Nucleus accumbens (tissue), 56 donors: ENCODE measurements at places on chromosomes 16 and 17.
A peak's percentile ranks its signal among the peaks of the same experiment; 100 is the strongest.

- DNase-seq: no peak
Measured at GRCh38 chr16:85563515-85564276, 49.4 kb upstream of the GSE1 start.

- no peak for DNase-seq
Measured at GRCh38 chr17:2369039-2369438, 31.7 kb downstream of the SGSM2 start.

GRCh38 chr16:56195151-56195550 is 3.9 kb downstream of the GNAO1 start:
- peak; percentile 26 for DNase-seq

DNA sequence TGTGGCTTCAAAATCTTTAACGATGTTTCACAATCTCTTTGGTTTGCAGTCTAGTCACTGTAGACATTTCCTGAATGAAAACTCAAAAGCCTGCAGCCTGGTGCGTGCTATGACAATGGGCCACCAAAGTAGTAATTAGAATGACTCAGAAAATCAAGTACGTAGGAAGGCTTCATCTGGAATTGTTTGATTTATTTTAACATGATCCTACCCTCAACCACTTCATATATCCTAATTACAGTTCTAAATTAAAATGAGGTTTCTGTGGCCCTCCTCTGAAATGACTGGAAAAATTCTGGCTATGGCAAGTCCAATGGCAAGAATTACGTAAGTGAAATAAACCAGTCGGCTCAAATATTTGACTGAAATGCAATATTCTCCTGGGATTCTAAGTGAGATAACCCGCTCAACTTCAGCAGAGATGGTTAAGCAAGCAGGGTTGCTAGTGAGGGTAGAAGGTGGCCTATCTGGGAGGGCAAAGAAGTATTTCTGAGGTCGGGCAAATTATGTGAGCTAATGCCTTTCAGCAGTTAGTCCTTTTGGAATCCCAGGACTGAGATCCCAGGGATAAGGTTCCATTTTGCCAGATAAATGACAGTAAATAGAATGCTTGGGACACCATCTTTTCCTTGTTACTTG is 145.6 kb upstream of the MYOCD start:
- no peak for DNase-seq

DNA sequence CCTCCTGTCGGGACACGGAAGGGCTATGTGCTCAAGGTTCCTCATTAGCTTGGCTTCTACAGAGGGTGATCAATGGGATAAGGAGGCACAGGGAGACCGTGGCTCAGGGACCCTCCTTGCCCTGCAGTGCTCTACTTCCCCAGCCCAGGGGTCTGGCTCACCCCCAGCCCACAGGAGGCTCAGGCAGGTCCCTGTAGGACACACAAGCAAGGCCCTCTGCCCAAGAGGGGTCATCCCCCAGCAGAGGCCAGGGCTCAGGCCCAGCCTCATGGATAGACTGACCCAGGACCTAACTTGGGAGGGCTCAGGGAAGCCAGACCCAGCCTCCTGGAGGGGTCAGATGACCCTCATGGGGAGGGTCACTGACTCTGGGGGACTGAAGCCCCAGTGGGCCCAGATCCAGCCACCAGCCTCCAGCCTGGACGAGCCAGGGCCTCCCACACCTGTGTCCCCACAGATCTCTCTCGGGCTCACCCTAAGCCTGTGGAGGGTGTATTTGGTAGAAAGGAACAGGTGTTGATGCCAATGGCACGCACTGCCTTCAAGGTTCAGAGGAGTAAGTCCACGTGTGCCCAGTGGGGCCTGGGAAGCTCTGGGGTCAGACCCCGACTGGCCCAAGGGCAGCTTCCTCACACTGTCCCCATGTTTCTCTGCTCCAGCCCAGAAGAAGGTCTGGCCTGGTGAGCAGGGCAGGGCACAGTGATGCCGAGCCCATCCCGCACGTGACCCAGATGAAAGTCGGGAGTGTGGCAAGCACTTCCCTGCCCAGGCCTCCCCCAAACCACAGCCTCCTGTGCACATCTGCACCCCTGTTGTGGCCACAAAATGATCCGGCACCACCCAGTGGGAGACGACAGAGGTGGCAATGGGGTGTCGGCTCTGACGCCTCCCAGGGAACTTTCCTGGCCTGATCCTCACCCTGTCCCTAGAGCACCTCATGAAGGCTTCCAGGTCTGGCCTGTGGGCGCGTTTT is 10.9 kb upstream of the KRTAP17-1 start:
- DNase-seq: no peak

GRCh38 chr16:19837331-19837980 is 47.2 kb downstream of the GPRC5B start:
- DNase-seq: no peak

DNA sequence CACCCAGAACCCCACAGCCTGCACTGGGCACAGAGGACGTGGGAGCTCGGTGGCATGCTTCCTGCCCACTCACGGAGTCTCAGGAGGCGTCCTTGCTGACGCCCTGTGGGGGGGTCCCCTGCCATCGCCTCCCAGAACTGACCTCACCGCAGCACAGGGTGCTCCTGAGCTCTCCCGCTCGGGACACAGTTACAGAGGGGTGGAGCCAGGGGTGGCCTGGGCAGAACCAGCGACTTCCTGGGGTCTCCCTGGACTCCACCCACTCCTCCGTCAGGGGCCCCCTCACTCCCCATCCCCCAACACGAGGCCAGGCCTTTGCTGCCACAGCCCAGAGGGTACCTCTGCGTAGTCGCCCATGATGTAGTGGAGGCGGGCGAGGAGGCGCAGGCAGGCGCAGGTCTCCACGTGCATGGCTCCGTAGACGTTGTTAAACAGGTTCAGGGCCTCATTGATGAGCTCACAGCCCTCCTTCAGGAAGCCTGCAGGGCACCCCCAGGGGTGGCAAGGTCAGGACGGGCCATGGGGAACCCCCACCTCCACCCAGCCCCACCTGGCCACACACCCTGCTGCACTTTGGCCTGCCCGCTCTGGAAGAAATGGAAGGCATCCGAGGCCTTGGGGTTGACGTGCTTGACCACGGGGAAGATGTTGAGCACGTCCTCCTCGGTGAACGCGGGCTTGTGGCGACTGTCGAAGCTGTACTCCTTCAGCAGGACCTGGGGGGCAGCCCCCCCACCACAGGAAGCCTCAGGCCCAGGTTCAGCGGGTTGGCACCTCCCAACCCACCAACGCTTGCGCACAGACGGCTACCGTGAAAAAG is 17.8 kb downstream of the CLUH start:
- no peak for DNase-seq

GRCh38 chr16:12488371-12488770 is 315.3 kb downstream of the CPPED1 start:
- no peak for DNase-seq

DNA sequence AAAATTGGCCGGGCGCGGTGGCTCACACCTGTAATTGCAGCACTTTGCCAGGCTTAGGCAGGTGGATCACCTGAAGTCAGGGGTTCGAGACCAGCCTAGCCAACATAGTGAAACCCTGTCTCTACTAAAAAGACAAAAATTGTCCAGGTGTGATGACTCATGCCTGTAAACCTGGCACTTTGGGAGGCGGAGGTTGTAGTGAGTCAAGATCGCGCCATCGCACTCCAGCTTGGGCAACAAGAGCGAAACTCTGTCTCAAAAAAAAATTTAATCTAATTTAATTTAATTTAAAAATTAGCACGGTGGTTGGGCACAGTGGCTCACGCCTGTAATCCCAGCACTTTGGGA is 1.6 kb upstream of the HBQ1 start:
- no peak for DNase-seq

GRCh38 chr17:45050481-45051059 is 862 bp downstream of the DCAKD start:
- DNase-seq: no peak

DNA sequence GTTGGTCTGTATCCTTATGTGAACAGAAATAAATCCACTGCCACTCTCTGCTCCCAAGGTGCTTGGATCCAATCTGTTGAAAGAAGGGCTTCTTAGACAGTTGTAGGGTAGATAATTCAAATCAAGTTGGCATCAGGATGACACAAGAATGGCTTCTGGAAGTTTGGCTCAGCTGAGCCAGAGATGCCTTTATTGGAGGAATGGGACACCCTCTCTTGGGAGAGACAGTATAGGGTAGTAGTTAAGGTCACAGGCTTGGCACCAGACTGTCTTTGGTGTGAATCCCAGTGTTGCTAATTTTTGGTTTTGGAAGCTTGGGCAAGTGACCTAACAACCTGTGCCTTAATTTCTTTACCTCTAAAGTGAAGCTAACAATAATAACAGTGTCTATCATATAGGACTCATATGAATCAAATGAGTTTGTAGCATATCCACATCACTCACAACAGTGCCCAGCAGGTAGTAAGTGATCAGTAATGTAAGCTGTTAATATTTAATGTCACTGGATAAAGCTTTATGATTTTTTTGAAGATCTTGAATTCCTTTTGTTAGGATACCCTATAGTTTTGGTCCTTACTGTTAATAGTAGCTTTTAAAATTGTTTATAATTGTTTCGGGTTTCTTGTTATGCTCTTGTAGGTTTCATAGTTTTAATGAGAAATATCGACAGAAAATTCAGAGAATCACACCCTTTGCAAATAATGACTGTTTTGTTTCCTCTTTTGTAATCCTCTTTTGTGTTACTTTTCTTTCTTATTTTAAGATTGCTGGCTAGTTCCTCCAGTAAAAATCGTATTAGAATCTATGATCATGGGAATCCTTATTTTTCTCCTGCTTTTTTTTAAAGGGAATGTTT is 19.1 kb downstream of the ZNRF1 start:
- DNase-seq: no peak

DNA sequence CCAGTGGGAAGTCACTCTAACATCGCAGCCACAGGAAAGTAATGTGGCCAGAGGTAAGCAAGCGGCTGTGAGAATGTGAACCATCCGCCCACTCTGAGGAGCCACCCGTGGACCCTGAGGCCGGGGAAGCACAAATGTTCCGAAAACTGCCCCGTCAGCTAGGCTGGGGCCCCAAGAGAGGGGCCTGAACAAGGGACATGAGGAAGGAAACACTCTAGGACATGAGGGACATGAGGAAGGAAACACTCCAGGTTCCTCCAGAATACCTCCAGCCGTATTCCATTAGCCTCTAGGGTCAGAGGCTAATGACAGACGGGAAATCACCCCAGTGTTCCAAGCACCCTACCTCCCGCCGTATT is 317 bp downstream of the TEFM start:
- DNase-seq: no peak

- DNase-seq: no peak
Measured at GRCh38 chr17:77320044-77320440, 179.3 kb downstream of the SEC14L1 start.
